ENCODE measurements at places on chromosomes 2 and 18.
A peak's percentile ranks its signal among the peaks of the same experiment; 100 is the strongest.

DNA sequence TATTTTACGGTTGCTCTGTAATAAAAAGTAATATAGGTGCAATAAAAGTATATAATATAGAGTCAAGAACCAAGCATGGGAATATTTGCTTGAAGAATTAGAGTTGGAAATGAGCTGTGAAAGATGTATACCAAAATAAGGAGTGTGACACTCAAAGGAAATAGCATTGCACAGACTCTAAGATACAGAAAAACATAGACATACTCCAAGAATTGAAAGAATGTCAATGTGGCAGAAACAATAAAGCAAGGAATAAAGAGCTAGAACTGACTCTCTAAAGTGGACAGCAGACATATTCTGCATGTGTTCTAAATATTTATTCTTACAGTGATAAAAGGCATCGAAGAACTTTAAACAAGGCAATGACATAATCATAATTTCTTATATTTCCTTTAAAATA lies 561.1 kb upstream of the SETBP1 start:
- DNase-seq, result no peak

- no peak for DNase-seq
Measured at GRCh38 chr2:99414566-99414965, 75.3 kb downstream of the REV1 start.

GRCh38 chr2:239187464-239188253 lies 213.2 kb downstream of the HDAC4 start:
- no peak for DNase-seq

DNA sequence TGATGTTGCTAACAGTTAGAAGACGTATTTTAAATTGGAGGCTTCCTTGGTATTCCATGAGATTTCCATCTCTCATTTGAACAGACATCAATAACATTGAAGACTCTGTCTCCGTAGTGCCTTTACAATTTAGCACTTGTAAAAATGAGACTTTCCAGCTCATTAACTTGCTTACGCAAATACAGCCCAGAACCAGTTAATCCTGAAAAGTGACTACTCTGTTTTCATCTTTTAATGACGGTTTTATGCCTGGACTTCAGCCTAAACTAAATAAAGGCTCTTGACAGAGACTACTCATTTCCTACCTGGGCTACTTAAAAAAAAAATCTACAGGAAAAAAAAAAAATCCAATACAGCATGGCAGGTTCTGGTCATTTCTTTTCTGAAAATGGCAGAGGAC lies 148.6 kb downstream of the LRATD1 start:
- DNase-seq, result no peak

GRCh38 chr2:85887566-85888019 lies 1.2 kb downstream of the ST3GAL5 start:
- DNase-seq, result peak; percentile 16

GRCh38 chr2:10934308-10934978 lies 22.7 kb downstream of the KCNF1 start:
- DNase-seq, result no peak

- no peak for DNase-seq
Measured at GRCh38 chr2:168712053-168712452, 90.4 kb upstream of the NOSTRIN start.

GRCh38 chr2:233209533-233210171 lies 41.8 kb upstream of the ATG16L1 start:
- no peak for DNase-seq

DNA sequence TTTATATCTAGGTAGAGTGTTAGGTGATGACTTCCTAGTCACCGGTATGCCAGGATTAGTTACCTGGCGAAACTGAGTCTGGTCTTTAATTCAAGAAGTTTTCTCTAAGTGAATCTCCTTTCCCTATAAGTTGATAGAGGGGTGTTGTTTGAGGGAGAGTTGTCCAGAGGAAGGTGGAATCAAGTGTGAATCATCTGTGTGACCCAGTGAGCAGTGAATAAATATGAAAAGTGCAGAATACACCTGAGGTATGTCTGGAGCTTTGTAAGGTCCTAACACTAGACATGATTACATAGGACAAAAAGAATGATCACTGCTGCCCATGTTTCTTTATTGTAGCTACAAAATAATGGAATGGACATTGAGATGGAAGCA lies 11.2 kb downstream of the POU3F3 start:
- no peak for DNase-seq

DNA sequence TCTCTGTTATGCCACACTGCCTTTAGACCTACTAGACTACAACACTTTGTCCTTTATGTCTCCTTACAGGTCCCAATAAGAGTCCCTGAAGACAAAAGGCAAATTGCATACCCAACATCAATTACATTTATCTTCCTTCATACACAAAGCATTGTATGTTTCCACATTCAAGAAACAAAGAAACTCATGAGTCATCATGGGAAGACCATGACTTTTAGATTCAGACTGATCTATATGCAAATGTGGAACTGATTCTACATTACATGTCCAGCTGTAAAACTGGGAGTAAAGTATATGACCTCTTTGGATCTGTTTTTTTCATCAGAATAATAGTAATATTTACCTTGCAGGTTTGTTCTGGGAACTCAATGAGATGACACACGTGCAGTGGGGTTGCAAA lies 25.2 kb upstream of the HNMT start:
- DNase-seq, result no peak

- no peak for DNase-seq
Measured at GRCh38 chr2:1481406-1482252, 68.4 kb downstream of the TPO start.

- no peak for DNase-seq
Measured at GRCh38 chr2:68564426-68564825, 79.0 kb upstream of the PROKR1 start.

DNA sequence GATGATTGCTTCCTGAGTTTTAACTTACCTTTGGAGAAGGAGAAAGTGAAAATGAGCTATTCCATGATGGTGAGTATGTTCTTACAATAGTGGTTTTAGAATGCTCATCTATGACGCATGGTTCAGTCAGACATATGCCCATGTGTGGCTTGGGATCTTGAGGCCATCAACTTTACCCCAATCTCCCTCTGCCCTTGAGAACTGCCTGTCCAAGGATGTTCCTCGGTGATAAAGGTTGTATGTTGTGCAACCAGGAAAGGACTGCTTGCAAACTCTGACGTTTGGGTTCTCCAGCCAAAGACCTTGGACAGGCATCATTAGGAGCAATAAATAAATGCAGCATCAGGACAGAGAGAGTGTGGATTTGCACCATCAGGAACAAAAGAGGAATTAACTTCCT lies 165.0 kb downstream of the ZEB2 start:
- no peak for DNase-seq

GRCh38 chr2:111905990-111906735 lies 7.8 kb downstream of the MERTK start:
- no peak for DNase-seq

GRCh38 chr18:31510319-31510718 lies 12.3 kb downstream of the DSG2 start:
- no peak for DNase-seq
